ENCODE measurements at places on chromosomes 5 and 9. TPM values are rescaled to one million over a fixed set of nuclear protein-coding genes. Genes with fewer than 3 reads are reported as not detected.
A peak's percentile ranks its signal among the peaks of the same experiment; 100 is the strongest.

DNA sequence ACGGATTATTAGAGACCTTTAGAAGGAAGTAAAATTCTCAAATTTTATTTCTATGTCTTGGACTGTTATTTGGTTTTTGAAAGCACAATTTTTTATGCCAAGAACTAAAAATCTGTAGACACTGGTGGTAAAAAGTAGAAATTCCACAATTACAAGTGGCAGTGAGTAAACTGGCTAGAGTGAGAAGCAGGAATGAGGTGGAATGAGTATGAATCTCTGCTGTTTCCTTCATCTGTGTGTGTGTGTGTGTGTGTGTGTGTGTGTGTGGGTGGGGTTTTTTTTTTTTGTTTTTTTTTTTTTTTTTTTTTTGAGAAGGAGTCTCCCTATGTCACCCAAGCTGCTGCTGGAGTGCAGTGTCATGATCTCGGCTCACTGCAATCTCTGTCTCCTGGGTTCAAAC lies 94.2 kb downstream of the TLE4 start:
- H3K4me3 ChIP-seq: no peak overlapping the region
- DNase-seq: no peak
- H3K36me3 ChIP-seq: no peaks in the 10 kb centered on the region
- H3K27me3 ChIP-seq: no peaks in the 10 kb centered on the region

- no peaks in the 10 kb centered on the region for H3K36me3 ChIP-seq
- no peak for DNase-seq
- H3K4me3 ChIP-seq: no peak overlapping the region
- H3K4me1 ChIP-seq: no peaks in the 10 kb centered on the region
Observed at GRCh38 chr5:6201631-6202030, 176.7 kb downstream of the MED10 start.

DNA sequence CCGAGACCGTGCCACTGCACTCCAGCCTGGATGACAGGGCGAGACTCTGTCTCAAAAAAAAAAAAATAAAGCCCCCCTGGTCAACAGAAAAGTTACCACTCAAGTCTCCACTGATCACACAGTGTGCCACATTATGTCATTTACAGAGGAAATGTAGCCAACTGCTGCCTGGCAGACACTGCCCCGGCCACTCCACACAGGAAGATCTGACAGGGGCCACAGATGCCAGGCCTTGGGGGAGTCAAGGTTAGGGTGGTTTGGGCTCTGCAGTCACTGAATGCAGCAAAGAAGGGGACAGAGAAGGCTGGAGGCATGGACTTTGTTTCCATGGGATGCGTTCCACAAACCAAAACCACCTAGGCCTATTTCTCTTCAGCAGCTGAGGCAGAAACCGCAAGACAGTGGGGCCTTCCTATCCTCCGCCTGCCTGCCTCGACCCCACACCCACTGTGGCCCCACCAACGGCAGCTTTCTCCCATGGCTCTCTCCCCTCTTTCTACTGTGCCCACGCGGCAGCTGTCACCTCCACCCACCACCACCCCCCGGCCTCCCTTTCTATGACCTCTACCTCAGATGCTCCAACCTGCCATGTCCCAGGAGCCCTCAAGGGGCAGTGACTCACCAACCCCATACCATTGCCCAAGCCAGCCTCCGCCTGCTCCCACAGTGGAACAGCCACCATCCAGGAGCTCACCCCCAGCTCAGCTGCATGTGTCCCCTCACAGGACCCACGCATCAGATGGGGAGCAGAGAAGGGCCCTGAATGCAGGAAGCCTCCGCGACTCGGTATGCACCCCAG lies 12.4 kb downstream of the IPPK start:
- peaks cover 15% of the 10 kb centered on the region for H3K36me3 ChIP-seq
- no peak overlapping the region for H3K27ac ChIP-seq
- H3K4me3 ChIP-seq: no peak overlapping the region
- H3K27me3 ChIP-seq: no peaks in the 10 kb centered on the region
- DNase-seq: no peak

- H3K36me3 ChIP-seq: no peaks in the 10 kb centered on the region
- H3K4me1 ChIP-seq: peaks cover 4% of the 10 kb centered on the region
- H3K4me3 ChIP-seq: no peak overlapping the region
- H3K27ac ChIP-seq: no peak overlapping the region
- H3K27me3 ChIP-seq: no peaks in the 10 kb centered on the region
Observed at GRCh38 chr5:64759960-64760660, 8.4 kb downstream of the SREK1IP1 start.

- H3K27me3 ChIP-seq: peaks cover 4% of the 10 kb centered on the region
- H3K4me1 ChIP-seq: peaks cover 4% of the 10 kb centered on the region
- no peak for DNase-seq
- no peaks in the 10 kb centered on the region for H3K36me3 ChIP-seq
- no peak overlapping the region for H3K4me3 ChIP-seq
Observed at GRCh38 chr5:174058433-174059122, 13.1 kb downstream of the NSG2 start.

DNA sequence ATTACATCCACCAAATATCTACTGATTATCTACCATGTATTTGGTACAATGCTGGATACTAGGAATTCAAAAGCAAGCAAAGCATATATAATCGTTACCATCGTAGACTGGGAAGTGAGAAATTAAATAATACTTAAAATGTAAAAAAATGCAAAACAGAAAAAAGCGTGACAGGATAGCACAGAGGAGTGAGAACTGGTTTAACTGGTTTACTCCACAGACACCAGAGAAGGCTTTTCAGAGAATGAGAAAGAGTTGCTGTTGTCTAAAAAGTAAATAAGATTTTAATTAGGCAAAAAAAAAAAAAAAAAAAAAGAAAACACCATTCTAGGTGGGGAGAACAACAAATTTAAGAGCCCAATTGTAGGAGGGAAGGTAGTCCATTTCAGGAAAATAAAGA lies 657.9 kb upstream of the ST8SIA4 start:
- no peak overlapping the region for H3K4me3 ChIP-seq
- H3K27me3 ChIP-seq: no peaks in the 10 kb centered on the region
- H3K27ac ChIP-seq: no peak overlapping the region
- no peaks in the 10 kb centered on the region for H3K4me1 ChIP-seq

DNA sequence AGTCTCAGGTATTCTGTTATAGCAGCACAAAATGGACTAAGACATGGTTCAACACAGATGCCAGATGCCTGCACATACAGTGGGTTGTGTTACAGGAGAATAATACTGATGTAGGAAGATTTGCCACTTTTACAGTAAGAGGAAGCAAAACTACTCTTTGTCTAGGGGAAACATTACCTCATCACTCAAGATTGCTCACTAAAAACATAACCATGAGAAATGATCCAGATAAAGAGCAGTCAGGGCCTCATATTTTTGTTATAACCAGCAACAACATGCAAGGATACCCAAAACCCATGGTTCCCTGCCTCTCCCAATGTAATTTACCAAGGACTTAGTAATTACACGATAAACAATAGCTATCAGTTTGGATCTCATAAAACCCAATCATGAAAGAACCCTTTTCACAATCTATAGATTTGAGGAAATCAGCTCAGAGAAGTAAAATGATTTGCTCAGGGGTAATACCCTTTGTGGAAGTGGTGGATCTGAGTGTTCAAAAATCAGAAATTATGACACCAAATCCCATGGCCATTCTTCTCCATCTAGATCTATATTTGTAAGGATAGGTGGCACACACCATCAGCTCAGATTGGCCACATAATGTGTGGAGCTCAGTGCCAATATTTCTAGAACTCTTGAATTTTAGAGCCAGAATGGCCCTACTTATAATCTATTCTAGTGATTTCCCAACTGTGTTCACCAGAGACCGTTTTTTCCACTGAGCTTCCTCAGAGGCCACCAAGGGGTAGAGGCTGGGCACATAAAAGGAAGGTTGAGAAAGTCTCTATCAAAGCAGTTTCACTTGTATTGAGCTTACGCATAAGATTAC lies 27.8 kb downstream of the DPYSL3 start:
- H3K27me3 ChIP-seq: no peaks in the 10 kb centered on the region
- H3K27ac ChIP-seq: peak overlapping the region; percentile 43
- peak overlapping the region; percentile 5 for H3K4me3 ChIP-seq
- no peaks in the 10 kb centered on the region for H3K36me3 ChIP-seq
- H3K4me1 ChIP-seq: no peaks in the 10 kb centered on the region
- no peak for DNase-seq

- H3K4me3 ChIP-seq: no peak overlapping the region
- no peak overlapping the region for H3K27ac ChIP-seq
- no peaks in the 10 kb centered on the region for H3K36me3 ChIP-seq
Observed at GRCh38 chr5:124634228-124634739, 112.2 kb downstream of the ZNF608 start.

DNA sequence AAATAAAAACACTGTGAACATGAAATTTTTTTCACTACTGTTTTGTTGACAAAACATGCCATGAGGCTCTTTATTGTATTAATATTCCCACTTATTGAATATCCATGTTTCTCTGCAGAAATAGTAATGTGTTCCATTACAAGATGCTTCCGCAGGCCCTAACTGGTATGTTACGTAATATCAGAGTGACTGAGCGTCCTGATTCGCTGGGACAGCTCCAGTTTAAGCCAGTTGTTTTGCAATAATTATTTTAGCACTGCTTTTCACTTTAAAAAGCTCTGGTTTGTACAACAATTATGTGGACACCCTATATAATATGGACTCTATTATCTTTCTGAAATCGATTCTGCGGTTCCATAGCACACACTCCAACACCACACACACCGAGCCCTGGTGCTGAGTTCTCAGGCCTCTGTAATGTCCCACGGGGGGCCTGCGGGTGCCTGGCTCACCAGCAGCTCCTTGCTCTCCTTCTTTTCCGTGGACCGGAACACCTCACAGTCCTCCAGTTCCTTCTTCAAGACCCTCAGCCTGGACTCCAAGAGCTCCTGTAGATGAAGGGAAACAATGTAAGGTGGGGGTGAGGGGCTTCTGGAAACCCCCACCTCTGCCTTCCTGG lies 1.8 kb downstream of the TRIM7 start:
- H3K4me1 ChIP-seq: peaks cover 26% of the 10 kb centered on the region
- peak overlapping the region; percentile 99 for H3K27ac ChIP-seq
- H3K36me3 ChIP-seq: no peaks in the 10 kb centered on the region
- peak overlapping the region; percentile 86 for H3K4me3 ChIP-seq

GRCh38 chr5:16932401-16932800 lies 3.7 kb downstream of the MYO10 start:
- H3K27ac ChIP-seq: no peak overlapping the region
- H3K4me1 ChIP-seq: no peaks in the 10 kb centered on the region
- H3K27me3 ChIP-seq: peaks cover 28% of the 10 kb centered on the region
- no peaks in the 10 kb centered on the region for H3K36me3 ChIP-seq

DNA sequence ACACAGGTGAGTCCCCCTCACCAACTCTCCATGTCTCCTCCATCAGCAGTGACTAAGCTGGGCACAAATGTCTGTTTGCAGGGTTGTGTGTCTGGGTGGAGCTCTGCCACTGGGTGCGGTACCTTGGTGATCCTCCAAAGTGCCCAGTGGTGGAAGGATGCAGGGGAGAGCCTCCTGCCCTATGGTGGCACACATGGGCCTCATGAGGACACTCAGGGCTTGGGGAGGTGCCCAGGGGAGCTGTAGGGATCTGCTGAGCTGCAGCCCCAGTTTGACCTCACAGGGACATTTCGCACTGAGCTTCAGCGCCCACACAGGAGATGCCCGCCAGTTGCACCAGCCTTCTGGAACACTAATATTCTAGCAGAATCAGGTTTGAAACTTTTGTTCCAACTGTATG lies 29.5 kb downstream of the S1PR3 start:
- H3K4me3 ChIP-seq: no peak overlapping the region
- H3K27me3 ChIP-seq: no peaks in the 10 kb centered on the region
- no peaks in the 10 kb centered on the region for H3K4me1 ChIP-seq

GRCh38 chr5:159240301-159240870 lies 22.7 kb upstream of the UBLCP1 start:
- H3K36me3 ChIP-seq: no peaks in the 10 kb centered on the region
- H3K27ac ChIP-seq: no peak overlapping the region
- no peak overlapping the region for H3K4me3 ChIP-seq
- no peaks in the 10 kb centered on the region for H3K4me1 ChIP-seq

DNA sequence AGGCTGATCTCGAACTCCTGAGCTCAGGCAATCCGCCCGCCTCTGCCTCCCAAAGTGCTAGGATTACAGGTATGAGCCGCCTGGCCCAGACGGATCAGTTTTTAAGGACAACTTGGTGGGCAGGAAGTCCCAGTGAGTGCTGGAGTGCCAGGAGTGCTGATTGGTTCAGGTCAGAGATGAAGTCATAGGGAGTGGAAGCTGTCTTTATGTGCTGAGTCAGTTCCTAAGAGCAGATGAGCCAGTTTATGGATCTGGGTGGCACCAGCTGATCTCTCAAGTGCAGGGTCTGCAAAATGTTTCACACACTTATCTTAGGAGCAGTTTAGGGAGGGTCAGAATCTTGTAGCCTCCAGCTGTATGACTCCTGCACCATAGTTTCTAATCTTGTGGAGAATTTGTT lies 292.1 kb upstream of the ELAVL2 start:
- no peak overlapping the region for H3K4me3 ChIP-seq
- DNase-seq: no peak
- H3K4me1 ChIP-seq: no peaks in the 10 kb centered on the region
- no peaks in the 10 kb centered on the region for H3K27me3 ChIP-seq
- no peak overlapping the region for H3K27ac ChIP-seq

GRCh38 chr5:61969755-61970154 lies 336.3 kb upstream of the KIF2A start:
- no peak overlapping the region for H3K27ac ChIP-seq
- DNase-seq: no peak
- no peaks in the 10 kb centered on the region for H3K27me3 ChIP-seq
- no peak overlapping the region for H3K4me3 ChIP-seq
- no peaks in the 10 kb centered on the region for H3K4me1 ChIP-seq
- H3K36me3 ChIP-seq: no peaks in the 10 kb centered on the region

DNA sequence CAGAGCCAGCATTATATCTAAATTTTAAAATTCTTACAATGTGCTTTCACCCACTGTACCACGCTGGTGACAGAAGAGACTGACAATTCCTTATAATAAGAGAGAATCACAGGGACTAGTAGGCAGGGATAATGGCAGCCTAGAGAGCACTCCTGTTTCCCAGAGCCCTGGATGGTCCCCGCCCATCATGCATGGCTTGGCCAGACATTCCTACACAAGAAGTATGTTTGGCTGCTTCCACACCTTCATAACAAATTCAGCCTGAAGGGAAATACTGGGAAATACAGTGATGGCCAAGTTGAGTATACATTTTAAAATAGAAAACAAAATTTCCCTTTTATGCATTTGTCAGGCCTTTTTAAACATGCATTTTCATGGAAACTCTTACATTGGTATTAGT lies 193.5 kb upstream of the ELL2 start:
- no peak overlapping the region for H3K4me3 ChIP-seq
- no peak for DNase-seq
- no peaks in the 10 kb centered on the region for H3K36me3 ChIP-seq
- no peaks in the 10 kb centered on the region for H3K27me3 ChIP-seq
- H3K27ac ChIP-seq: no peak overlapping the region

Gene IGFBPL1
- not detected for total RNA-seq

Gene CHSY3
- 1.7 TPM for total RNA-seq

Gene PCDHGC5
- total RNA-seq: not detected

Gene SHISAL2B
- total RNA-seq: not detected

Gene ADGRD2
- not detected for total RNA-seq

Gene QRFP
- total RNA-seq: not detected
